ENCODE measurements at places on chromosomes 3 and 15. TPM values are rescaled to one million over a fixed set of nuclear protein-coding genes. Genes with fewer than 3 reads are reported as not detected.

DNA sequence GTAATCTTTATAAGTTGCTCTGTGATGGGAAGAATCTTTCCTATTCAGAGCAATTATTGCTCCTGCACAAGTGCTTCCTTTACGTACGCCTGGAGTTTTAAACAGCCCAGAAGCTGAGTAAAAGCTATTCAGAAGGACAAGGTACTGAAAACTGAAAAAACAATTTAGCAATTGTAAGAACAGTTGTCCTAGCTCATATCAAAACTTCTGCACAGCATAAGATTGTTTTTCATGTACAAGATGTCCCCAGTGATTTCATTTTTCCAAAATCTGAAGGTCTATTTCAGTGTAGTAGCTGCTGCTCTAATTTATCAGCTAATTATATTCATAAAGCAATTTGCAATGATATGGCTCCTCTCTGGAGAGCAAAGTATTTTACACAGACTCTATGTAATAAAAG is 23.7 kb downstream of the KCNAB1 start:
- no peak for DNase-seq

GRCh38 chr15:51853998-51854397 is 24.5 kb downstream of the TMOD3 start:
- no peak for DNase-seq

SNRPN gene
- 58.2 TPM for total RNA-seq

GRCh38 chr3:15354485-15354884 is 22.1 kb upstream of the SH3BP5 start:
- DNase-seq = no peak

DNA sequence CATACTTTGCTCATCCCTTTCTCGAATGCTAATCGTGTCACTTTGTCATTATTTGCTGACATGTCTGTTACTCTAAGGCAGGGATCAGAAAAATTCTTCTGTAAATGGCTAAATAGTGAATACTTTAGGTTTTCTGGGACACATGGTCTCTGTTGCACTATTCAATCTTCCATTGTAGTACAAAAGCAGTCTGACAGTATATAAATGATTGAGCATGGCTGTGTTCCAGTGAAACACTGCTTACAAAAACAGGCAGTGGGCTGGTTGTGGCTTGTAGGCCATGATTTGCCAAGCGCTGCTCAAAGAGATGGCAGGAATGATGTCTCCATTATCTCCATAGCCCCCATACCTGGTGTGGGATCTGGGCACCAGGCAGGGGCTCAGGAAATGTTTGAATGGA is 45.6 kb downstream of the TMEM266 start:
- no peak for DNase-seq

DNA sequence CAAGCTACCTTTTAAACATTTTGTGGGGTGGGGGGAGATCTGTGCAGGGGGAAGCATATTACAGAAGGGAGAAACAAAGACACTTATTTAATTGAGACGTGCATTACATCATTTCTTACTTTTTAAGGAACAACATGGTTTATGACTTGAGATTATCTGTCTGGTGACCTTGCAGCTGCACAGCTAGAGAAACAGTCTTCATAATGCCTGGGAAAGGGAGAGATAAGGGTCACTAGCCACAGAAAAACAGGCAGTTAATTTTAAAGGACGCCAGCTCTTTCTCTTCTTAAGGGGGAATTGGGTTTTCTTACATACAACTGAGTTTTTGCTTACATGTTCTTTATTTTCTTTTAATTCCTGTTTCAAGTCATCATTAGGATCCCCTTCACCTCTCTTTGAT is 147.9 kb downstream of the SST start:
- no peak for DNase-seq

- peak; percentile 78 for DNase-seq
Observed at GRCh38 chr3:16247282-16248061, 17.3 kb downstream of the DPH3 start.

DNA sequence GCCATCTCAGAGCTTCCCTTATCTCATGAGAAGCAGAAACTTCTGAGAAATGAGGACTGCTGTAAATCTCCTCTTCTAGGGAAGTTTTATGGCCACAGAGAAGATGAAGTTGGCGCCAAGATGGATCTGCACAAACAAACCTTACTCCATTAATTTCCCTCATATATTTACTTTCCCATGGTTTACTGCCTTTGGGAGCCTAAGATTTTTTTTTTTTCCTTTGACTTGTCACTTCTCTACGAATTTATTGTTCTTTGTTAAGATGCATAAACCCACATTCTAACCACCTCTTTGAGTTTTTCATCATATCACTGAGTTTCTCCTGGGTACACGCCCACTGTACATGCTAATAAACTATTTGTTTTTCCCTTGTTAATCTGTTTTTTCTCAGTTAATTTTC is 21.5 kb upstream of the NPTN start:
- no peak for DNase-seq
